Ovary (tissue), 10 donors: ENCODE measurements at places on chromosomes 3 and 15. TPM values are rescaled to one million over a fixed set of nuclear protein-coding genes. Genes with fewer than 3 reads are reported as not detected.

Gene LTK
- total RNA-seq: 0.46 TPM

GRCh38 chr3:143822798-143823197, 25.5 kb downstream of the SLC9A9 start:
- no peaks in the 10 kb centered on the region for H3K27me3 ChIP-seq
- DNase-seq: no peak
- no peak overlapping the region for H3K4me3 ChIP-seq
- H3K27ac ChIP-seq: no peak overlapping the region
- H3K4me1 ChIP-seq: peaks cover 2% of the 10 kb centered on the region

DNA sequence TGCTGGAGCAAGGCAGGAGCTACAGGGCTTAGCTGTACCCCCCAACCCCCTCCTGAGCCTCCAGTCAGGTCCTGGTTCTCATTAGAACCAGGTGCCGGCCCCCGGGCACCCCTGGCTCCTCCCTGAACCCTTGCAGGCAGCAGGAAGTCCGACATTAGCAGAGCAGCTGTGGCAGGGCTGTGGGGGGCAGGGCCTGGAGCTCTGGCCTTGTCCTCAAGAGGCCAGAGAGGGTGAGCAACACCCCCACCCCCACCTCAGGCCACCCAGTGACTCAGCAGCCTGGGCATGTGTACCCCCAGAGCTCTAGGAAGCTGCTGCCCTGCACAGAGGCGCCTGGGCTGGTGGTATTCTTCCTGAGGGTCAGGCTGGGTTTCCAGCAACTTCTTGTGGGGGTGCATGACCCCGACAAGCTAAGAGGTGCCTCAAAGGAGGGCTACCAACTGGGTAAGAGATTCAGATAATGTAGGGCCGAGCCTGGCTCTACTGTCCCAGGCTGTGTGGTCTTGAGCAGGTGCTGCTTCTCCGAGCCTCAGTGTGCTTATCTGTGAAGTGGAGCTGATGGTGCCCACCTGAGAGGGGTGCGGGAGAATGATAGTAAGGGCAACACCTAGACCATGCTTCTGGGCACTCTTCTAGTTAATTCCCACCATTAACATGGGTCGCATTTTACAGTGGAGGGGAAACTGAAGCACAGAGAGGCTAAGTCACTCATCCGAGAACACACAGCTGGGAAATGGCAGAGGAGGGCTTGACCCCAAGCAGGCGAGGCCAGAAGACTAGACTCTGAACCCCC, 16.0 kb downstream of the H1-8 start:
- DNase-seq: no peak
- no peak overlapping the region for H3K4me3 ChIP-seq
- H3K27ac ChIP-seq: no peak overlapping the region
- H3K27me3 ChIP-seq: no peaks in the 10 kb centered on the region
- H3K36me3 ChIP-seq: no peaks in the 10 kb centered on the region

- peak overlapping the region; percentile 38 for H3K27ac ChIP-seq
- peaks cover 5% of the 10 kb centered on the region for H3K4me1 ChIP-seq
- no peaks in the 10 kb centered on the region for H3K27me3 ChIP-seq
- peak; percentile 63 for DNase-seq
- no peaks in the 10 kb centered on the region for H3K36me3 ChIP-seq
- H3K4me3 ChIP-seq: peak overlapping the region; percentile 30
Measured at GRCh38 chr15:25850154-25851111, 12.7 kb downstream of the ATP10A start.

GRCh38 chr3:146384786-146385185, 84.6 kb downstream of the PLSCR2 start:
- no peak overlapping the region for H3K4me3 ChIP-seq
- no peak overlapping the region for H3K27ac ChIP-seq
- H3K4me1 ChIP-seq: no peaks in the 10 kb centered on the region
- H3K27me3 ChIP-seq: no peaks in the 10 kb centered on the region

Gene KBTBD13
- total RNA-seq: 0.08 TPM
